IMR-90 (cell line): ENCODE measurements at places on chromosomes 4 and X. TPM values are rescaled to one million over a fixed set of nuclear protein-coding genes. Genes with fewer than 3 reads are reported as not detected.

AKAP14 gene
- total RNA-seq, result not detected in 2 replicates

LPAR4 gene
- total RNA-seq, result 0.28 TPM in 1 of 2 replicates, not detected in the other

DNA sequence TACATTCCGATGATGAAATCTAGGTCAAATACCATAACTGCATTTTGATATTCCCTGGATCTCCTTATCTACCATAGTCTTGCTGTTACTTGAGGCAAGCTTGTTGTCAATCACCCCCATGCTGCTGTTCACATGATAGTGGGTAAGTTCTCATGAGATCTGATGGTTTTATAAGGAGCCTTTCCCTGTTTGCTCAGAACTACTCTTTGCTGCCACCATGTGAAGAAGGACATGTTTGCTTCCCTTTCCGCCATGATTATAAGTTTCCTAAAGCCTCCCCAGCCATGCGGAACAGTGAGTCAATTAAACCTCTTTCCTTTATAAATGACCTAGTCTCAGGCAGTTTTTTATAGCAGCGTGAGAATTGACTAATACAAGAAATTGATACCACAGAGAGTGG is 432.0 kb downstream of the GLUD2 start:
- no peaks in the 10 kb centered on the region for H3K36me3 ChIP-seq
- H3K4me3 ChIP-seq, result no peak overlapping the region
- no peak overlapping the region for H3K27ac ChIP-seq

DNA sequence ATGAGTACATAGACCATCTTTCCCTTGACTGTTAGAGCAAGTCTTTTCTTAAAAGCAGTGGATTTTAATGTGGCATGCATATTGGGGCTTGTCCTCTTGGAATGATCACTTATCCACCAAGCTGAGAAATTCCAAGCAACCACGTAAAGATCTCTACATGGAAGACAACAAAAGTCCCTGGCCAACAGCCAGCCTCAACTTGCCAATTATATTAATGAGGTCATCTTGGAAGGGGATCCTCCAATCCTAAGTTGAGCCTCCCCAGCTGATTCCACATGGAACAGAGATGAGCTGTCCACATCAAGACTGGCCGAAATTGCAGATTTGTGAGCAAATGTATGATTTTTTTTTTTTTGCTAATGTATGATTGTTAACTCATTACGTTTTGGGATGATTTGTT is 20.6 kb upstream of the FTHL17 start:
- H3K4me1 ChIP-seq, result no peaks in the 10 kb centered on the region
- H3K4me3 ChIP-seq, result no peak overlapping the region
- H3K27ac ChIP-seq, result no peak overlapping the region
- no peak for DNase-seq

DNA sequence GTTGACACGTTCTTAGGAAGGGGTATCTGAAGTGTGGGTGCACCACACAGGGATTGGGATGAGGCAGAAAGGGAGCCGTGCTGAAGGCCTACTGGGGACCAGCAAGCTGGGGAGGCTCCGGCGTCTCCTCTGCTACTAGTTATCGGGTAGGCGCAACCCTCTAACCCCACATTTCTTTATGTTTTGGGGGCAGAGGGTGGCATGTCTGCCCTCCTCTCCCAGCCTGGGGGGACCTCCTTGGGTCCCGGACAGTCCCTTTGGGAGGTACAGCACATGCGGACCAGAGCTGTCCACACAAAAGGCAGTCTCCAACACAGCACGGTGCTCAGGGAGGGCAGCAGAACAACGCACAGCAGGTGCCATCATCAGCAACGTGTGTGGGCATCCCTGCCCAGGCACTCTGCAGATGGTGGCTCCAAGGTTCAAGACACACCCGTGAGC is 33.2 kb downstream of the WDR1 start:
- DNase-seq, result no peak
- H3K27me3 ChIP-seq, result no peaks in the 10 kb centered on the region
- H3K4me3 ChIP-seq, result no peak overlapping the region
- H3K27ac ChIP-seq, result no peak overlapping the region

GPR173 gene
- 0.90 and 1.1 TPM in 2 replicates for total RNA-seq

- H3K27me3 ChIP-seq, result no peaks in the 10 kb centered on the region
- H3K4me3 ChIP-seq, result peak overlapping the region; percentile 85
- peak; percentile 17 for DNase-seq
These were observed 1.1 kb upstream of the PPP3CA start for GRCh38 chr4:101348367-101348827.

BGN gene
- 10.0 and 11.3 TPM in 2 replicates for total RNA-seq

- no peaks in the 10 kb centered on the region for H3K4me1 ChIP-seq
- no peak overlapping the region for H3K27ac ChIP-seq
- no peaks in the 10 kb centered on the region for H3K36me3 ChIP-seq
- H3K27me3 ChIP-seq, result peaks cover 54% of the 10 kb centered on the region
- DNase-seq, result no peak
These were observed 689 bp upstream of the NHSL2 start for GRCh38 chrX:71909956-71910355.

- H3K27me3 ChIP-seq, result no peaks in the 10 kb centered on the region
- no peak for DNase-seq
- no peaks in the 10 kb centered on the region for H3K36me3 ChIP-seq
- no peaks in the 10 kb centered on the region for H3K4me1 ChIP-seq
These were observed 46.7 kb upstream of the MXRA5 start for GRCh38 chrX:3393178-3393577.

DNA sequence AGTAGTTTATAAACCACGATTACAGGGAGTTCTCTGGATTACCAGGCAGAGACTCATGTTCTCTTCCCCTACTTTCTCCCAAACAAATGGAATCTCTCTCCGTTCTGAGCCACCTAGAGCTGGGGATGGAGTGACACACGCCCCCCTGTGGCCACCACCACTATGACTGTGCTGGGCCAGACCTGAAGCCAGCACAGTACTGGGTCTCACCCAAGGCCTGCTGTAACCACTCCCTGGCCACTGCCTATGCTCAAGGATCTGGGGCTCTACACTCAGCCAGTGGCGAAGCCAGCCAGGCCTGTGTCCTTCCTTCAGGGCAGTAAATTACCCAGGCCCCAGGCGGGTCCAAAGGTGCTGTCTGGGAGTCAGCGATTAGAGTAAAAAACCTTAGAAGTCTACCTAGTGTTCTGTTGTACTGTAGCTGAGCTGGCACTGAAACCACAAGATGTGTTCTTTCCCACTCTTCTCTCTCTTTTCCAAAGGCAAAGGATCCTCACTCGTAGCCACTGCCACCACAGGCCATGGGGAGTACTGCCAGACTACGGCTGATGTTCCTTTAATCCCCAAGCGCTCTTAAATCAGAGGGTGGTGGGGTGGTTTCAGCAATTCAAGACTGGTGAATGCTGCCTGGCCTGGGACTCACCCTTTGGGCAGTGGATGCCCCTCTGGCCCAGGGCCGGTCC is 412.2 kb upstream of the ARX start:
- no peak for DNase-seq
- no peaks in the 10 kb centered on the region for H3K36me3 ChIP-seq
- no peaks in the 10 kb centered on the region for H3K27me3 ChIP-seq
- no peak overlapping the region for H3K4me3 ChIP-seq

CLDN2 gene
- total RNA-seq, result not detected in 2 replicates

GRCh38 chr4:133581996-133582619 is 433.0 kb downstream of the PCDH10 start:
- DNase-seq, result no peak
- H3K4me1 ChIP-seq, result no peaks in the 10 kb centered on the region
- H3K27me3 ChIP-seq, result no peaks in the 10 kb centered on the region
- no peaks in the 10 kb centered on the region for H3K36me3 ChIP-seq
- no peak overlapping the region for H3K27ac ChIP-seq

ARMCX1 gene
- total RNA-seq, result 22.9 and 31.1 TPM in 2 replicates

MAGEA10 gene
- total RNA-seq, result not detected in 2 replicates

STPG2 gene
- total RNA-seq, result not detected in 2 replicates

DNA sequence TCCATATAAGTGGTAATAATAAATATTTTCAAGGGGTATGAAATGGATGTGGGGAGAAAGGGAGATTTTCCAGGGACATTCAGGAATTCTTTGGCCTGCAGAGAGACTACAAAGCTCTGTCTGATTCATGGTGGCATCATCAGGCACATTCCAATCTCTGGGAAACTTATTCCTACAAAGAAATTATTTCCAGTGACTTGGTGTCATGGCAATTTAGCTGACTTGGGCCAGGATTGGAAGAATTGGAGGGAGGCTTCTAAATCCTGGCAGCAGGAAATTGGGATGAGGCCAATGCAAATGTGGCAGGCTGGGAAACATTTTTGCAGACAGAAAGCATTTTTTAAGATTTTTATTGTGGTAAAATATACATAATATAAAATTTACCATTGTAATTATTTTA is 204.6 kb downstream of the RTL9 start:
- no peak overlapping the region for H3K4me3 ChIP-seq
- no peaks in the 10 kb centered on the region for H3K27me3 ChIP-seq
- no peaks in the 10 kb centered on the region for H3K36me3 ChIP-seq
- no peaks in the 10 kb centered on the region for H3K4me1 ChIP-seq
- DNase-seq, result no peak
- no peak overlapping the region for H3K27ac ChIP-seq

DNA sequence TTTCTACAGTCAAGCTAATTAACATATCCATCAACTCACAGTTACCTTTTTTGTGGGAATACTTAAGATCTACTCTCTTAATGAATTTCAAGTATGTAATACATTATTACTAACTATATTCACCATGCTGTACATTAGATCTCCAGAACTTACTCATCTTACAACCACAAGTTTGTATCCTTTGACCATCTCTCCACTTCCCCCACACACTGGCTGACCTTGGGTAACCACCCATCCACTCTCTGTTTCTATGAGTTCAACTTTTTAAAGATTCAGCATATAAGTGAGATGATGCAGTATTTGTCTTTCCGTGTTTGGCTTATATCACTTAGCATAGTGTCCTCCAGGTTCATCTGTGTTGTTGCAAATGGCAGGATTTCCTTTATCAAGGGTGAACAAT is 30.5 kb upstream of the MAGED1 start:
- DNase-seq, result no peak
- no peak overlapping the region for H3K4me3 ChIP-seq
- H3K27ac ChIP-seq, result no peak overlapping the region
- no peaks in the 10 kb centered on the region for H3K27me3 ChIP-seq

DNA sequence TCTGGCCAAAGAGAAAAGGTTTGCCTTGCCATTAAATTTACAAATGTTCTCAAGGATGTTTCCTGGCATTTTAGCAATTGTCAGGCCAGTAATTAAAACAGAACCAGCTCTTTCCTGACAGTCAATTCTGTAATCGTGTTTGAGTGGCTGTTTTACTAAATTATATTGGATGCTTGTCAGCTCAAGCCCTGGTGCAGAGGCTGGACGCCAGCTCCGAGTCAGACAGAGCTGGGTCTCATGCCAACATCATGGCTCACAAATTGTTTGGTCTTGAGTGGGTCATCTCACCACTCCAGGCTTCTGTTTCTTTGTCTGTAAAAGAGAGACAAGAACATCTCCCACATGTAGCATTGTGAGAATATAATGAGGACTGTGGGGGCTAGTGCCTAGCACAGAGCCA is 190.3 kb upstream of the PSAPL1 start:
- H3K27me3 ChIP-seq, result peaks cover 22% of the 10 kb centered on the region
- H3K27ac ChIP-seq, result no peak overlapping the region
- no peaks in the 10 kb centered on the region for H3K36me3 ChIP-seq
- H3K4me3 ChIP-seq, result no peak overlapping the region
- H3K4me1 ChIP-seq, result peaks cover 2% of the 10 kb centered on the region; the same call in 1 of the 2 replicates
- peak; percentile 49 for DNase-seq

RASL11B gene
- 0.18 and 0.28 TPM in 2 replicates for total RNA-seq

DNA sequence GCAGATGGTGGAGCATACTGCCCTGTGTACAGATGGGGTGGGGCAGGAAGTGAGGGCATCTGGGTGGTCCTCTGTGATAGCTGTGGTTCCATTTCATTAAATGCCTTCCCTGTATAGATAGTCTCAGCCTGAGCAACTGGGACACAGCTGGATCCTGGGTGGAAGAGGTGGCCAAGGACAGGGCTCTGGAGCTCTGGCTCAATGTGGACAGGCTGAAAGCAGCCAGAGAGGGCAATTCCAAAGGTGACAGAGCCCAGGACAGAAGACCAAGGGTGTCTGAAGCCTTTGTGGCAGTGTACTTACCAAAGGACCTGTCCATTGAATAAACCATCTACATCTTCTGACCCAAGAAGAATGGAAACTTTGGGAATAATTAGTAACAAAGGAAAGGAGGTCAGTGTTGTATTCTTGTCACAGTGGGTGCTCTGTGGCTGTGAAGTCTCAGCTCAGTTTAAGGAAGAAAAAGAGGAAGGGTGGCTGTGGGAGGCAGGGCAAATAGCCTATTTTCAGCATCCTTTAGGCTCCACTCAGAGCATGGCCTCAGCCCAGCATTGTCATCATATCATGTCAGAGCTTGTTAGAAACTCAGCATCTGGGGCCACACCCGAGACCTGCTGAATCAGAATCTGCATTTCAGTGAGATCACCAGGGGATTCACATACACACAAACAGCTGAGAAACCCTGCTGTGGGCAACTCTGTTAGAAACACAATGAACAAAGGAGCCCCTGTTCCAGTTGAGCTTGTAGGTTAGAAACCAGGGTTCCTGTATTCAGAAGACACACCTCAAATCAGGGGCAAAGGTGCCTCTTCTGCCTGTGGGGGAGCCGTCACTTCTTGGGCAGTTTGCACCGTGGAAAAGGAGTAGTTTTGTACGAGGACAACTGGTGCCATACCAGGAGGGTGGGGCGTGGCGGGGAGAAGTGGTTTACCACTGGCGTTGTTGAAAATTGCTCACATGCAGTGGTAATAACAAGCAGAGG is 168.6 kb downstream of the PTTG2 start:
- peak; percentile 89 for DNase-seq
- H3K4me3 ChIP-seq, result no peak overlapping the region
- peaks cover 19% of the 10 kb centered on the region for H3K4me1 ChIP-seq

GRCh38 chrX:106564986-106565385 is 46.8 kb upstream of the RADX start:
- H3K27me3 ChIP-seq, result peaks cover 4% of the 10 kb centered on the region
- H3K4me3 ChIP-seq, result no peak overlapping the region
- no peak for DNase-seq
- H3K36me3 ChIP-seq, result no peaks in the 10 kb centered on the region
- no peaks in the 10 kb centered on the region for H3K4me1 ChIP-seq

- H3K36me3 ChIP-seq, result no peaks in the 10 kb centered on the region
- no peak overlapping the region for H3K4me3 ChIP-seq
- no peak overlapping the region for H3K27ac ChIP-seq
- no peak for DNase-seq
- no peaks in the 10 kb centered on the region for H3K27me3 ChIP-seq
These were observed 2275.1 kb downstream of the PCDH7 start for GRCh38 chr4:32994981-32995881.

GRCh38 chrX:143853488-143853887 is 30.4 kb upstream of the UBE2NL start:
- H3K4me1 ChIP-seq, result no peaks in the 10 kb centered on the region
- no peak for DNase-seq
- H3K4me3 ChIP-seq, result no peak overlapping the region

DNA sequence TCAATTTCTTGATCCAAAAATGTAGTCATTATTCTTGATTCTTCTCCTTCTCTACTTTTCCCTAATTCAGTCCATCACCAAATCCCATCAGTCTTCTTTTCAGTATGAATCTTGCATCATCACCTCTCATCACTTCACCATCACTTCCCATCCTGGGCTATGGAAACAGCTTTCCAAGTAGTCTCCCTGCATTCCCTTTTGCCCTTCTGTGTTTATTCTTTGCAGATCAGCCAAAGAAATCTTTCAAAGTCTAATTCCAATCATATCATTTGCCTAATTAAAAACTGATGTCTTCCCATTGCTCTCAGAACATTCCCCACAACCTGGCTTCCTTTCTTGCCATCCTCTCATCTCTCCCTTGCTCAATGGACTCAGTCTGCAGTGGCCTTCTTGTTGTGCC is 201.7 kb upstream of the ADAMTS3 start:
- H3K27me3 ChIP-seq, result no peaks in the 10 kb centered on the region
- H3K4me3 ChIP-seq, result no peak overlapping the region
- DNase-seq, result no peak
- no peaks in the 10 kb centered on the region for H3K4me1 ChIP-seq

FAM120C gene
- 3.6 TPM in 2 replicates for total RNA-seq

- no peaks in the 10 kb centered on the region for H3K36me3 ChIP-seq
- no peak overlapping the region for H3K27ac ChIP-seq
- no peak overlapping the region for H3K4me3 ChIP-seq
- H3K27me3 ChIP-seq, result peaks cover 1% of the 10 kb centered on the region; the same call in 1 of the 2 replicates
These were observed 39.5 kb upstream of the CD40LG start for GRCh38 chrX:136608295-136608933.
